ENCODE measurements at places on chromosomes 6 and 20.

GRCh38 chr20:50089787-50090177, 23.2 kb downstream of the UBE2V1 start:
- DNase-seq = no peak

DNA sequence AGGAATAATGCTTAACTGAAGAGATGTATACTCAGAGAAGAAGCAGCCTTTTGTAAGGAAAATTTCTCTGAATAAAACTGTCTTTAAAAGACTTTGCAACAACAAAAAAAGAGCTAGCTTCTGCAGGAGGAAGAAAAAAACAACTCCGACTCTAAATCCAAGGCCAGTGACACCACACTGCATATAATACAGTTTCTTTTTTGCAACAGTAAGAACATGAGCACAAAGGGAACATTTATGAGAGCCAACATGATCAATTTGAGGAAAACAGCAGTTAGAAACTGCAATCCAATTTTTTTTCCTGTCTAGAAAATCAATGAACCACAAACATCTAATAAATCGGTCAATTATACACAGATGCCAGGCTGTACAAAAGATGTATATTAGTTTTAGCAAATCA, 42.9 kb upstream of the UST start:
- DNase-seq = no peak

- DNase-seq = peak; percentile 14
These were observed 75.4 kb upstream of the ADGRB3 start for GRCh38 chr6:68559716-68560115.

DNA sequence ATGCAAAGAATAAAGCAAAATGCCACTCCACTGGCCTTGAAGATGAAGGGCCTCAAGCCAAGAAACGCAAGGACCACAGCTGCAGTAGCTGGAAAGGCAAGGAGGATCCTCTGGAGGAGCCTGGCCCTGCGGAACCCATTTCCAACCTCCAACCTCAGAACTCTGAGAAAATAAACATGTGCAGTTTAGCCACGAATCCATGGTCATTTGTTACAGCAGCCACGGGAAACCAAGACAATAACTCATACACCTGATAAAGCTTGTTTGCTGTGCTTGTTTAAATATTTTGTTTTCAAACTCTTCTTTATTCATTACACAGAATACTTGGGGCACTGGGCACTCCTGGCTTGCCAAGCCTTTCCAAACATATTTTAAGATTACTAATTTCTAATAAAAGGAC, 10.4 kb downstream of the SERPINB6 start:
- DNase-seq = no peak

GRCh38 chr20:6718662-6719368, 48.7 kb upstream of the BMP2 start:
- peak; percentile 8 for DNase-seq

- DNase-seq = no peak
These were observed 108.8 kb upstream of the SCGN start for GRCh38 chr6:25542984-25543910.

DNA sequence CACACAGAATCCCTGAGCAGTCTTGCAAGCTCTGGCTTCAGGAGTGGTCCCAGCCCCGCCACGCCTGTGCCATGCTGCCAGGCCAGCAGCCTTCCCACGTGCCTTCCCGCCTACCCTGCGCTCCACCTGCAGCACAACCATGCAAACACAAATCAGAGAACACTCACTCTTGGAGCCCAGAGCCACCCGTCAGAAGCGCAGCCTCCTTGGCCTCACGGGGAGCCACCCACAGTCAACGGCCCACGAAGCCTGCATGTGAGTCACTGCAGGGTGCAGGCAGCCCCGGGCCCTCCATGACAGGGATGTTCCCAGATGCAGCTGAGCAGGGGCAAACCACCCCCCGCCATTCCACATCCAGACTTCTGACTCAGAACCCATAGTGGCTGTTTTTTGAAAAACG, 217.0 kb downstream of the DLL1 start:
- DNase-seq = no peak

DNA sequence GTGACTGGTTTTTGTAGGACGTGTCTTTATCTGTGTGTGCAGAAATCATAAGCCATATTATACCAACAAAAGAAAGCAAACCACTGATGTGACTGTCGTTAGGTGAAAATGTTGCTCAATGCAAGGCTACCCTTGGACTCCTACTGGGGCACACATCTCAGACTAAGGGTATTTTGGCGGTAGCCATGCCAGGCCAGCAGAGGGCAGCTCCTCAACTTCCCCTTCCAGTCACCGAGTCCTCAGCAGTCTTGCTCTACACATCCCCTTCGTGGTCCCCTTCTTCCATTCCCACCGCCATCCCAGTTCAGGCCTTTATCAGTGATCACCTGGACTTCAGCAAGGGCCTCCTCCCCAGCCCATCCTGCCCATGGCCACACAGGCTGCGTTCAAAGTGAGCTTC, 113.7 kb upstream of the GGTLC1 start:
- peak; percentile 15 for DNase-seq

- DNase-seq = no peak
These were observed 48.8 kb upstream of the CDH22 start for GRCh38 chr20:46357030-46357514.

- no peak for DNase-seq
These were observed 90.0 kb upstream of the MAFB start for GRCh38 chr20:40778894-40779496.

Measured in RKO (cell line).